ENCODE measurements at places on chromosomes 4 and X.

- DNase-seq, result no peak
These were observed 142.5 kb upstream of the MED14 start for GRCh38 chrX:40877887-40878286.

GRCh38 chr4:165184220-165184619 is 23.1 kb upstream of the KLHL2 start:
- no peak for DNase-seq

DNA sequence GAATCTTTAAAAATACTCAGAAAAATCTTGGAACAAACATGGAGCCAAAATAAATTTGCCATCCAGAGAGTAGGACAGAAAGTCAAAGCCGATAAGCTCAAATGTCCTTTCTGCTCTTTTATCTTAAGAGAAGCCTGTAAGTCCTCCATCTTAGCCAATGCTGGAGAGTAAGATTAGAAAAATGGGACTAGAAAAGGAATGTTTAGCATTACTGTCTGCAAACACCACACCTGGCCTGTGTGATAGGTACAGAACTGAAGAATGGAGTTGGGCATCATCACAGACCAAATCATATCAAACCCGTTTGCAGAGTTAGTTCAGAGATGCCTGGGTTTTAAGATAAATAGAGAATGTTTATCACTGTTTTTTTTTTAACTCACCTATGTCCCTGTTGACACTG is 10.5 kb upstream of the SLC39A8 start:
- DNase-seq, result no peak

DNA sequence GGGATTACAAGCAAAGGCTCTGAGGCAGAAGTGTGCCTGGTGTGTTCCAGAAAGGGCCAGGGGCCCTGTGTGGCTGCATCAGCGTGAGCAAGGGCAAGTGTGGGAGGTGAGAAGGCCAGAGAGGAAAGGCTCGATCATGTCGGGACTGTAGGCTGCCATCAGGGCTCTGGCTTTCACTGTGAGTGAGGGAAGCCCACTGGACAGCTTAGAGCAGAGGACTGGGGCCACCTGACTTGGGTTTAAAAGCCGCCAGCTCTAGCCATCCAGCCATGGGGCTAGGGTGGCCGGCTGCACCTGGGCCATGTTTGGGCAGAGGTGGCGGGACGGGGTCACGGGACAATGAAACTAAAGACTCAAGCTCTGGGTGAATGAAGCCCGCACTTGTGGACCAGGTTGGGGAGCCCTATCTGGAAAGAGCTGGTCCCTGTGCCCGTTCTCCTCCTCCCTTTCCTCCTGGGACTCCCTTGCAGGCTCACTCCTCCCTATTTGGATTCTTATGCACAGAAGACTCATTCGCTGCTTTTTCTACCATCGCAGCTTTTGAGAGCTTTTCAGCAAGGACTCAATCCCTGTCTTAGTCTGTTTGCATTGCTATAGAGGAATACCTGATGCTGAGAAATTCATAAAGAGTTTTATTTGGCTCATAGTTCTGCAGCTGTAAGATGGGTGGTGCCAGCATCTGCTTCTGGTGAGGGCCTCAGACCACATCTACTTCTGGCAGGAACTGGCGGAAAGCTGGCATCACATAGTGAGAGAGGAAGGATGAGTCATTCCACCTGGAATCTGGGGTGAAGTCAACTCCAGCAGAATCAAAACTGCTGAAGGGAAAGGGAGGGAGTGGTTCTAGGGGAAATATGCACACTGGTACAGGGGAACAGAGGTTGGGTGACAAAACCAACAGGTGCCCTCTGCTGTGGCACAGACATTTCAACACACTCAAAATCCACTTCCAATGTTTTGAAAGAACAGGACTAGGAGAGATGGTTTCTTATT is 15.3 kb downstream of the CTAG1B start:
- no peak for DNase-seq

- peak; percentile 25 for DNase-seq
These were observed 50.6 kb downstream of the LGI2 start for GRCh38 chr4:24980064-24980690.

Data from iPS DF 19.7 (cell line).